SJCRH30 (cell line): ENCODE measurements at places on chromosomes 2 and 18. TPM values are rescaled to one million over a fixed set of nuclear protein-coding genes. Genes with fewer than 3 reads are reported as not detected.

GRCh38 chr2:212901604-212902275, 249.7 kb downstream of the IKZF2 start:
- no peak overlapping the region for H3K4me3 ChIP-seq
- H3K27me3 ChIP-seq = no peaks in the 10 kb centered on the region
- H3K4me1 ChIP-seq = no peaks in the 10 kb centered on the region
- DNase-seq = no peak

DNA sequence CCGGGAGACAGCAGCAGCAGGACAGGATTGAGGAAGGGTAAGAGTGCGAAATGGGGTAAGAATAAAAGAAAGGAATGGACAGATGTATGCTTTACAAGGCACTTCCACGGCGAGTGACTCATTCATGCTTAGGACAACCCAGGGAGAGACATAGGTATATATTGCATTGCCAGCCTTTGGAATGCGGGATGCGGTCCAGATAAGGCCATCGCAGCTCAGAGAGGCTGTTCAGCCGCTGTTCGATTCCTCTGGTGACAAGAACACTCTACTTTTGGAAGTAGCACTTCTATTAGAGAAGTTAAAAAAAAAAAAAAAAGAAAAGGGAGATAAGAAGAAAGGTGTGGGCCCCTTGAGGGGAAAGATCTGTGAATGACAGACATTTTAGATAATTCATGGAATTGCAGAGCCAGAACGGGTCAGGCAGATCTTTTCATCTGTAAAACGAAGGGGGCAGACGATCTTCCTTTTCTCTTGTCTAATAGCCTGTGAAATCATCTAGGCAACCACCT, 819 bp upstream of the NCOA1 start:
- H3K4me3 ChIP-seq = peak overlapping the region; percentile 81
- DNase-seq = peak; percentile 84
- H3K36me3 ChIP-seq = no peaks in the 10 kb centered on the region
- peak overlapping the region; percentile 90 for H3K27ac ChIP-seq
- no peaks in the 10 kb centered on the region for H3K27me3 ChIP-seq

DNA sequence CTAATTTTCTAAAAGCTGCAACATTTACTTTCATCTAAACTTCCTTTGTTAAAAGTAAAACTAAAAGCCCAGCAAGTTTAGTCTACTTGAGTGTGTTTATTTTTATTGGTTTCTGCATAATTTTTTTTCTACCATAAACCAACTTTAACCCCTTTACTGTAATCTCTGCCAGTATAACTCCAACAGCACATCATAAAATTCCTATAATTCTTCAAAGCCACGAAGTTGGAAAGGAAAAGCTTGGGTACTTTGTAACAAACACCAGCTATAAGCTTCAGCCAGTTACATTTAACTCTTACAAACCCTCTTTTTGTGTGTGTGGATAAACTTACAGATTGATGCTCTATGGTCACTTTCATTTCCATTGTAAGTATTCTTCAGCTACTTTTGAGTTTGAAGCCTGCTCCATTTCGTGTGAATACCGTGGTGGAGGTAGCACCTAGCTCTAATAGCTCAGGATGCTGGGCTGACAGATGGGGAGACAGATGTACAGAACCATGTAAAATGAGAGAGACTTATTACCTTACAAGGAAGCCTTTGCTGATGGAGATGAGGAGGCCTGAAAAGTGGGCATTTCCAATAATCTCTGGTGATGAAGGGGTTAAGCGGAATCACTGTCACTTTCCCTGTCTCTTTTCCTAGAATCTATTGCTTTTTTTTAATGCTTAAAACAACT, 42.5 kb downstream of the ZEB2 start:
- peaks cover 26% of the 10 kb centered on the region for H3K4me1 ChIP-seq
- peaks cover 3% of the 10 kb centered on the region for H3K36me3 ChIP-seq
- H3K4me3 ChIP-seq = peak overlapping the region; percentile 1; the same call in 1 of the 2 replicates
- H3K27me3 ChIP-seq = no peaks in the 10 kb centered on the region
- DNase-seq = peak; percentile 26

The PLGLB2 gene
- 0.28 and 0.40 TPM in 2 replicates for total RNA-seq

GRCh38 chr2:158125756-158126498, 24.3 kb downstream of the UPP2 start:
- H3K36me3 ChIP-seq = no peaks in the 10 kb centered on the region
- H3K4me1 ChIP-seq = no peaks in the 10 kb centered on the region
- no peaks in the 10 kb centered on the region for H3K27me3 ChIP-seq
- H3K4me3 ChIP-seq = no peak overlapping the region
- no peak overlapping the region for H3K27ac ChIP-seq

GRCh38 chr18:7878265-7879211, 311.4 kb downstream of the PTPRM start:
- H3K27me3 ChIP-seq = no peaks in the 10 kb centered on the region
- no peak overlapping the region for H3K4me3 ChIP-seq
- H3K27ac ChIP-seq = no peak overlapping the region
- H3K36me3 ChIP-seq = no peaks in the 10 kb centered on the region
- no peak for DNase-seq

The RAB6C gene
- total RNA-seq = not detected in 2 replicates

The CYP26B1 gene
- total RNA-seq = 9.7 and 11.3 TPM in 2 replicates

DNA sequence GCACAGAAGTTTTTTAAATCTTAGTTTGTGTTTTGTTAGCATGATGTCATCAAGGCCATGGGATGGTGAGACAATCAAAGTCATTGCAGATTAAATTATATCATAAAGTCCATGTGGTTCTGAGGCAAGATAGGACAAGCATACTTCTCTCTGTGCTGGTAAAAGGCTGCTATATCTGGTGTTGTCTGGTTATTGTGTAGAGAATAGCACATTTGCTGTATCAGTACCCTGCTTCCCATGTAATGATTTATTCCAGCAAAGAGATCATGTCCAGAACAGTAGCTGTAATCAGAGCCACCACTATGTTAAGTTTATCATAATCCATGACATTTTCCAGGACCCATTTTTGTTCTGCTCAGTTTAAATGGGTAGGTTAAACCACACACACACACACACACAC, 123.0 kb downstream of the TTC27 start:
- H3K4me3 ChIP-seq = no peak overlapping the region
- peaks cover 3% of the 10 kb centered on the region; the same call in 1 of the 2 replicates for H3K36me3 ChIP-seq
- H3K4me1 ChIP-seq = peaks cover 19% of the 10 kb centered on the region

DNA sequence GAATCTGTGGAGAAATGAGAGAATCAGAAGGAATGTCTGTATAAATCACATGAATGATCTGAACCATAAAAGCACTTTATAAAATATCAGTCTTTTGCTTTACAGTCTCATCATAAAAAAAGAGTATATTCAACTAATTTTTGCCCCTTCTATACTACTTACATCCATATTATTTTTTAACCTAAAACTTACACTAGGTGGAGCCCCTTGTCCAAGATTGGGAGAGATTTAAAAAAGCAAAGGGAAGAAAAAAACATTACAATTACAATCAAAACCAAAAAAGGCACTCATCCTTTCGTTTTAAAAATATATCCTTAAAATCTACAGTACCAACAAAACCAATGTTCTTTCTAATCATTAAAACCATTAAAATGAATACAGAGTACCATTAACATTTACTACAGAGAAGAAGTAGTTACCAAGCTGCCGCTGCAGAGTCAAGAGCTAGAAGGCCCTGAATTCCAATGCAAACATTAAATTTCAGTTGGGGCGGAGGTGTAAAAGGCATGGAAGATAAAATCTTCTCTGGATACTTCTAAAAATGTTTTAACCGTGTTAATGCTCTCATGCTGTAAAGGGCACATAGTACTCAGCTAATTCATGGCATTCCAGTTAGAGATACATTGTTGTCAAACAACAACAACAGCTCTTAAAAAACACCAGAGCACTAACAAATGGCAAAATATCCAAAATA, 56.7 kb upstream of the EPB41L3 start:
- no peaks in the 10 kb centered on the region for H3K27me3 ChIP-seq
- H3K4me3 ChIP-seq = no peak overlapping the region
- DNase-seq = no peak

DNA sequence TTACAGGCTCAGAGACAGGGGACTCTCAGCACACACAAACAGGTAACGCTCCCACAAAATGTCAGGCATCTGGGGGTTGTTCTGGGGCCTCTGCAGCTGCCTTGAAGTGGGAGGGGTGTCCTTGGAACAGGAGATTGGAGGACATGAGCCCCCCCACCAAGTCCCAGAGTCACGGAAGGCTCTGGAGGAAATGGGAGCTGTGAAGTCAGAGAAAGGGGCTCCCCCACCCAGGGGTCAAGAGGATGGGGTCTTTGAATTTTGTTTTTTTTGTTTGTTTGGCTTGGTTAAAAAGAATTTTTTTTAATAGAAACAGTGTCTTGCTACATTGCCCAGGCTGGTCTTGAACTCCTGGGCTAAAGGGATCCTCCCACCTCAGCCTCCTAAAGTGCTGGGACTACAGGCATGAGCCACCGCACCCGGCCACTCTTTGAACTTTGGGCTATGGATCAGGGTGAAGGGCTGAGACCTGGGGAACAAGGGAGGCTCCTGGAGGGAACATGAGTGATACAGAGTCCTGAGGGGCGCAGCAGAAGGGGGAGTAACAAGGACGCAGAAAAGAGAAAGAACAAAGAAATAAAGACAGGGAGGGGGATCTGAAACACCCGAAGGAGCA, 46.8 kb downstream of the TNS1 start:
- no peak overlapping the region for H3K4me3 ChIP-seq
- no peak overlapping the region for H3K27ac ChIP-seq
- no peak for DNase-seq
- H3K27me3 ChIP-seq = no peaks in the 10 kb centered on the region
- H3K4me1 ChIP-seq = 0 out of 2 replicates have a peak, but pooled peaks cover 2% of the 10 kb centered on the region

- H3K36me3 ChIP-seq = no peaks in the 10 kb centered on the region
- H3K27ac ChIP-seq = no peak overlapping the region
- peak overlapping the region; percentile 70 for H3K4me3 ChIP-seq
- peaks cover 10% of the 10 kb centered on the region for H3K27me3 ChIP-seq
- DNase-seq = no peak
Observed at GRCh38 chr2:197309691-197310231, 819 bp downstream of the ANKRD44 start.

DNA sequence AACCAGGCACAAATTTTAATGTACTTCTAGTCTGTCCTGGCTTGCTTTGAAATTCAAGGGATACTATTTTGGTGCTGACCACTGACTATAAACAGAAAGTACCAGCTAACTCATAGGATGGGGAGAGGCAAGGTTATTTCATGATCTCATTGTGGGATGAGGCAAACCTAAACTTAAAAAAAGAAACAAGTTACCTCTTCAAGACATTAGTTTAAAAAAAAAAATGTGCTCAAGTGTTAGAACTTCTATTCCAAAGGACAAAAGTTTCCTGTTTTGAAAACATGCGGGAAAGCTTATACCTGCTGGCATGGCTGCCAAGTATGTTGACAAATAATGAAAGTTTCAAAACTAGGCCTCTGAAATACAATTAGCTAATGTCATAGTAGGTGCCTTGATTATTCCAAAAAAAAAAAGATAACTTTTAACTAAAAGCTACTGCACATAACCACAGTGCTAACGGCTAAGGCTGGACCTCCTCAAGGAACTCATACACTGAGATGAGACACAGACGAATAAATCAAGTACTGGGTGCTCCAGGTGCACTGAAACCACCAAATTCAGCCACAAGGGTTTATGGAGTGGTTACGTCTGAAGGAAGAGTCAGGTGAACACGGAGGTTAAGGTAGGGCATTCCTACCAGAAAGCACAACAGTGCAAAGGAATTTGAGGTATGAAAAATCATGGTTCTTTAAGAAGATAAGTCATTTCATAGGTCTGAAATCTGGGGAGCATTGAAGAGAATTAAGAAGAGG, 38.1 kb downstream of the TMEM131 start:
- H3K4me3 ChIP-seq = no peak overlapping the region
- no peak for DNase-seq
- no peak overlapping the region for H3K27ac ChIP-seq
- no peaks in the 10 kb centered on the region for H3K27me3 ChIP-seq
- no peaks in the 10 kb centered on the region; the same call in 1 of the 2 replicates for H3K36me3 ChIP-seq
- no peaks in the 10 kb centered on the region for H3K4me1 ChIP-seq

DNA sequence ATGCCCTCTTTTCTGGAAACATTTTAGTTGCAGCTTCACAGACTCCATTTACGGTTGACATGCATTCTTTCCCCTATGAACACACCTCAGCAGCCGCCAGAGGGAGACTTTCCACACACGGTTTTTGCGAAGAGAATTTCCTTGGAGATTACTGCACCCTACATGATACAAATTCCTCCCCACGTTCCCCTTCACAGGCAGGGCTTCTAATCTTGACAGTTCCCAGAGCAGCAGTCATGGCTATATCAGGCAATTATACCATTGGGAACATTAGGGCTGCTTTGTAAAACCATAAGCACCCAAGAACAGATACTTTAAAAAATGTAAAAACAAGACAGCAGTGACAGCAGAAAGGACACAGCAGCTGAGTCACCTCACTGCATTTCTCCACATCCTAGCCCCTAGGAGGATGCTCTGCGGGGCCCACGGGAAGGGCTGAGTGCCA, 253.8 kb downstream of the TGIF1 start:
- H3K36me3 ChIP-seq = no peaks in the 10 kb centered on the region
- no peaks in the 10 kb centered on the region for H3K4me1 ChIP-seq
- no peak overlapping the region for H3K27ac ChIP-seq
- H3K4me3 ChIP-seq = no peak overlapping the region
- H3K27me3 ChIP-seq = no peaks in the 10 kb centered on the region
- DNase-seq = peak; percentile 56

GRCh38 chr2:40105593-40105992, 326.5 kb upstream of the THUMPD2 start:
- no peaks in the 10 kb centered on the region for H3K27me3 ChIP-seq
- DNase-seq = peak; percentile 18
- H3K4me3 ChIP-seq = no peak overlapping the region
- peaks cover 16% of the 10 kb centered on the region for H3K4me1 ChIP-seq

DNA sequence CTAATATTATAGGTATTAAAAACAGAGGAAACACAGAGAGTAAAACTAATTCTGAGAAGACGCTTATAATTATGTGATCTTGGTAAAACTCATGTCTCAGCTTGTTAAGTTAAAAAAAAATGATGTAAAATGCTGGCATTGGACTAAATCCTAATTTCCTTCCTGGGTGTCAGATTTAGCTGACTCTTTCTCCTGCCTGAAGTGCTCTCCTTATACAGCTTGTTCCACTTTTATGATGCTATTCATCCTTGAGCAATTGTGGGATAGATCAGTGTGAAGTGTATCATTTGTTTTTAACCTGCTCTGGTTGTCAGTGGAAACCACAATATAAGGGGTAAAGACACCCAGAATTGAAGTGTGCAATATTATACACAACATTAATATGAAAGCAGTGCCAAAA, 84.9 kb downstream of the EFEMP1 start:
- no peaks in the 10 kb centered on the region for H3K27me3 ChIP-seq
- no peaks in the 10 kb centered on the region for H3K4me1 ChIP-seq
- no peak overlapping the region for H3K27ac ChIP-seq
- no peak overlapping the region for H3K4me3 ChIP-seq
- DNase-seq = no peak
- H3K36me3 ChIP-seq = no peaks in the 10 kb centered on the region

DNA sequence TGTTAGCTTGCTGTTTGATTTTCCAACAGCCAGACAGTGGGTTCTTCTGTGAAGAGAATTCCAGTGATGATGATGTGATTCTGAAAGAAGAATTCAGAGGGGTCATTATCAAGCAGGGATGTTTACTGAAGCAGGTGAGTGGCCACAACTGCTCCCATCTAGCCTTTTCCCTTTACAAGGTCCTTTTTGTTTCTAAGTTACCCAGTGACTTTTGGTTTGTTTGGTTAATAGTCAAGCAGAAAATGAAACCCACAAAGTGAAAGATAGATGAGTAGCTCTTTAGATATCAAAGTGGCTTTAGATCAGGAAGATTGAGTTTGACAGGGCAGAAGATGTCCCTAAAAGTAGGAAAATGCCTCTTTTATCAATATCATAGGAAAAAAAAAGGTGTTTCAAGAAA, 23.3 kb downstream of the PLEK start:
- H3K36me3 ChIP-seq = no peaks in the 10 kb centered on the region
- H3K27ac ChIP-seq = no peak overlapping the region
- peaks cover 19% of the 10 kb centered on the region for H3K27me3 ChIP-seq
- H3K4me1 ChIP-seq = no peaks in the 10 kb centered on the region

The SOCS6 gene
- 9.6 and 11.0 TPM in 2 replicates for total RNA-seq
